ENCODE measurements at places on chromosomes 2 and 18.
A peak's percentile ranks its signal among the peaks of the same experiment; 100 is the strongest.

- DNase-seq = no peak
Observed at GRCh38 chr2:69335311-69335710, 51.7 kb downstream of the GFPT1 start.

DNA sequence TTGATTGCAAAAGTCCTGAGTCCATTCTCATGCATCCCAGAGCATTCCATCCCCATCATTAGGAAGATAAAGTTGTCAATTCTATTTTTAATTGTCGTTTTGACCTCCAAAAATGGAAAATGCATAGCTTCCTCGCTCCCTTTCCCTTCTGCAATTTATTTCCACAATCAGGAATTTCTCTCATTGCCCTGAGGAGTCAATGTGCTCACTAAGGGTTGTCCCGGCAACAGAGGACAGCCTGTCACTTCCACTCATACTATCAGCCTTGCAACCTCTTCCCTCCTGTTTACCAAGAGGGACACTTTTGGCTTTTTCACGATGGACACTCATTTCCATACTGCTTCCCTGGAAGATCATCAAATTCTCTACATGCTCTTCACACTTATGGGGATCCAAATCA lies 164.8 kb downstream of the MYO5B start:
- no peak for DNase-seq

- DNase-seq = peak; percentile 89
Observed at GRCh38 chr2:42102024-42102590, 54.3 kb downstream of the PKDCC start.

DNA sequence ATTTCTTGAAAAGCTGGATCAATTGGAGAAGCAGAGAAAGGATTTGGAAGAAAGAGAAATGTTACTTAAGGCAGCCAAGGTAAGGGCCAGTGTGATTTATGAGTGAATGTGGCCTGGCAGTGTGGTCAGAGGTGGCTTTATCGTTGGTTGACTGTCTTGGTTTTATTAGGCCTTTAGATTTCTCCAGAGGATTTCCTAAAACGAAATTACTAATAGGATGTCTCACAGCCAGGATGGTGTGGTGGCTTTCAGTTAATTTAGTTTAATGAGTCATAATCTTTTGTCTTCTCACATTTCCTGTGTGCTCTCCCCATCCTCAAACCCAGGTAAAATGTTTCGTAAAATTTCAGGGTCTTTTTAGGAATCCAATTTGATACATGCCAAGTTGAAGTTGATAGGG lies 100.8 kb downstream of the TAF4B start:
- DNase-seq = peak; percentile 0

GRCh38 chr2:30310955-30311354 lies 79.6 kb downstream of the LBH start:
- no peak for DNase-seq

DNA sequence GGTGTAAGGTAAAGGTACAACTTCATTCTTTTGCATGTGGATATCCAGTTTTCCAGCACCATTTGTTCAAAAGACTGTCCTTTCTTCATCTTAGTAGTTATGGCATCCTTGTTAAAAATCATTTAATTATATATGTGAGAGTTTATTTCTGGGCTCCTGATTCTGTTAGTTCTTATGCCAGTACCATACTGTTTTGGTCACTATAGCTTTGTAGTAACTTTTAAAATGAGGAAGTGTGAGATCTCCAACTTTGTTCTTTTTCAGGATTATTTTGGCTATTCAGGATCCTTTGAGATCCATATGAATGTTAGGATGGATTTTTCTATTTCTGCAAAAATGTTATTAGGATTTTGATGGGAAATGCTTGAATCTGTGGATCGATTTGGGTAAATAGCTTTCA lies 16.8 kb downstream of the ACTR3 start:
- DNase-seq = no peak

DNA sequence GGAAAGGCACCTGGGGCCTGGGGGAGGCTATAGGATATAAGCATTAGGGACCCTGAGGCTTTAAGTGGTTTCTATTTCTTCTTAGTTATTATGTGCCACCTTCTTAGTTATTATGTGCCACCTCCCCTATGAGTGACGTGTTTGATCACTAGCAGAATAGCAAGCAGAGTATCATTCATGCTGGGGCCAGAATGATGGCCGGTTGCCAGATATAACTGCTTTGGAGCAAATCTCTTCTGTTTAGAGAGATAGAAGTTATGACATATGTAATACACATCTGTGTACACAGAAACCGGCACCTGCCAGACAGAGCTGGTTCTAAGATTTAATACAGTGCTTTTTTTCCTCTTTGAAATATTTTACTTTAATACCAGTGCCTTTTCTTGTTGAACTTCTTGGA lies 29.4 kb downstream of the LIPG start:
- no peak for DNase-seq

DNA sequence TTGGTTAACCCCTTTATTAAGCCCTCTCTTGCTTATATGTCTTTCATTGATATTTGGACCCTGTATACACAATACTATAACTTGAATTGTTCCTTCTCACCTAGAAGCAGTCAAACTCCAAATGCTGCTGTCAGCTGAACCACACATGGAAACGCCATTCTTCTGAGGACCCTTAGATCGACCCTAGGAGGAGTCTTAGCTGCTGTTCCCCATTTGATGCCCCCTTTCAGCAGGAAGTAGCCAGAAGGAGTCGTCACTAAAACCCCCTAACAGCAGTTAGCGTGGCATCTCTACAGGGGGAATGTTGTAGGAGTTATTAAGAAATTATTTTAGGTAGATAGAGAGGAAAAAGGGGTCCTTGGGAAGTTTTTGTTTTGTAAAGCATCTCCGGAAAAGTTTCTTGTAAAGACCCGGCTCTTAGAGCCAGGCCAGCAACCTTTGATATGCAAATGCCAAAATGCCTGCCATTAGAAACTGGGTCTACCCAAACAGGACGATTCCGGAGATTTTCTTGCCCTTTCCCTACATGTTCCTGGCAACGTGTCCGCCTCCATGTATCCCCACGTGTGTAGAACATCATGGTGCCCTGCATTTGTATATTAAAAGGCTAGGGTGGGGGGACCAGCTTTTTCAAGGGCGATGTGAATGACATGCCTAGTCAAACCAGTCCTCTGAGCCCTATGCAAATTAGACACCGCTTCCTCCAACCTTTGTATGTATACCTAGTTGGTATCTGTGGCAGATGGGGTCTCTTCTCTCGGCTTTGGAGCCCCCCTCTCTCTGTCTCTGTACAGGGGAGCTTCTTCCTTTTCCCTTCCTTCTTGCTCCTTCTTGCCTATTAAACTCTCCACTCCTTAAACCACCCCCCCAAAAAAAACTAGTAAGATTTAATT lies 638.4 kb upstream of the POU3F3 start:
- DNase-seq = no peak

- no peak for DNase-seq
Observed at GRCh38 chr2:205772983-205773382, 90.7 kb downstream of the NRP2 start.

Data from astrocyte (in vitro differentiated cells and primary cell).